Hair follicle dermal papilla cell (primary cell): ENCODE measurements at places on chromosomes 3 and 15. TPM values are rescaled to one million over a fixed set of nuclear protein-coding genes. Genes with fewer than 3 reads are reported as not detected.

Gene RAD51
- total RNA-seq = 1.1 and 1.8 TPM in 2 replicates

Gene CORO2B
- total RNA-seq = 4.2 and 6.7 TPM in 2 replicates

Gene LMAN1L
- total RNA-seq = not detected in 2 replicates

Gene IL12A
- total RNA-seq = 2.4 and 2.8 TPM in 2 replicates

Gene ALS2CL
- total RNA-seq = 4.1 and 7.1 TPM in 2 replicates

Gene LRRC58
- total RNA-seq = 39.7 and 48.4 TPM in 2 replicates

Gene IL17RC
- total RNA-seq = 63.6 and 69.1 TPM in 2 replicates

Gene ABTB1
- 7.9 and 11.8 TPM in 2 replicates for total RNA-seq

Gene CIAO2A
- total RNA-seq = 33.1 and 40.1 TPM in 2 replicates

Gene UBE2E2
- 36.2 and 40.7 TPM in 2 replicates for total RNA-seq

Gene GOLGA6L10
- total RNA-seq = 0.36 and 0.65 TPM in 2 replicates

Gene C3orf85
- not detected in 2 replicates for total RNA-seq

Gene GPR176
- total RNA-seq = 291 and 326 TPM in 2 replicates

Gene RMDN3
- total RNA-seq = 15.7 and 21.6 TPM in 2 replicates

Gene TM2D3
- total RNA-seq = 34.1 and 34.7 TPM in 2 replicates

Gene MCCC1
- total RNA-seq = 22.2 and 22.6 TPM in 2 replicates

Gene SPESP1
- total RNA-seq = 2.6 and 5.0 TPM in 2 replicates

Gene EXD1
- total RNA-seq = not detected in 2 replicates

Gene HTR3E
- total RNA-seq = not detected in 2 replicates

Gene COX17
- total RNA-seq = 4.5 and 4.6 TPM in 2 replicates

Gene DHFR2
- 5.0 and 6.3 TPM in 2 replicates for total RNA-seq

Gene SERINC4
- under 0.01 and 0.12 TPM in 2 replicates for total RNA-seq

Gene CTXND1
- total RNA-seq = not detected in 2 replicates

Gene HCLS1
- total RNA-seq = 1.3 and 2.6 TPM in 2 replicates

Gene ZKSCAN7
- 7.2 and 10.5 TPM in 2 replicates for total RNA-seq

Gene DLG1
- total RNA-seq = 112 and 122 TPM in 2 replicates

Gene CHRD
- 0.36 and 0.65 TPM in 2 replicates for total RNA-seq

Gene CNTN3
- 4.9 and 5.0 TPM in 2 replicates for total RNA-seq

Gene GOLGA8J
- total RNA-seq = not detected in 2 replicates

Gene ERC2
- 0.12 and 0.32 TPM in 2 replicates for total RNA-seq

Gene CCR9
- total RNA-seq = not detected in 2 replicates

Gene TEX9
- 9.6 and 10.1 TPM in 2 replicates for total RNA-seq

Gene TAGLN3
- total RNA-seq = 0.16 and 0.36 TPM in 2 replicates

Gene ARHGEF3
- 13.7 and 14.9 TPM in 2 replicates for total RNA-seq

Gene CMTM8
- 0.16 TPM in 1 of 2 replicates, not detected in the other for total RNA-seq

Gene SAMMSON
- not detected in 2 replicates for total RNA-seq

Gene GHSR
- total RNA-seq = not detected in 2 replicates

Gene TGM5
- not detected in 2 replicates for total RNA-seq
